Fibroblast of skin of right quadriceps (primary cell): ENCODE measurements at places on chromosomes 3 and 15.

GRCh38 chr3:43857361-43858293 lies 166.9 kb downstream of the ABHD5 start:
- DNase-seq, result no peak

- DNase-seq, result no peak
Measured at GRCh38 chr15:93664213-93664956, 567.0 kb upstream of the MCTP2 start.

GRCh38 chr15:39145854-39146625 lies 434.8 kb upstream of the THBS1 start:
- peak; percentile 48 for DNase-seq

DNA sequence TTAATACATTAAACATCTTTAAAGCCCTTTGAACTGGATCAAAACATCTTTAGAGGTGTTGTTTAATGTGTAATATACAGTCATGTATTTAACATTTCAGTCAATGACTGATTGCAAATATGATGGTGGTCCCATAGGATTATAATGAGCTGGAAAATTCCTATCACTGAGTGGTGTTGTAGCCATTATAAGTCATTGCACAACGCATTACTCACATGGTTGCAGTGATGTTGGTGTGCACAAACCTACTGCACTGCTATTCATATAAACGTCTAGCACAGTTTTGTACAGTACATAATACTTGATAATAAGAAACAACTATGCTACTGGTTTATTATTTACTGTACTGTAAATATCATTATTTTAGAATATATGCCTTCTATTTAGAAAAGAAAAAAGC lies 75.6 kb downstream of the DTWD1 start:
- peak; percentile 79 for DNase-seq

- DNase-seq, result no peak
Measured at GRCh38 chr3:60743631-60744164, 507.6 kb downstream of the FHIT start.

DNA sequence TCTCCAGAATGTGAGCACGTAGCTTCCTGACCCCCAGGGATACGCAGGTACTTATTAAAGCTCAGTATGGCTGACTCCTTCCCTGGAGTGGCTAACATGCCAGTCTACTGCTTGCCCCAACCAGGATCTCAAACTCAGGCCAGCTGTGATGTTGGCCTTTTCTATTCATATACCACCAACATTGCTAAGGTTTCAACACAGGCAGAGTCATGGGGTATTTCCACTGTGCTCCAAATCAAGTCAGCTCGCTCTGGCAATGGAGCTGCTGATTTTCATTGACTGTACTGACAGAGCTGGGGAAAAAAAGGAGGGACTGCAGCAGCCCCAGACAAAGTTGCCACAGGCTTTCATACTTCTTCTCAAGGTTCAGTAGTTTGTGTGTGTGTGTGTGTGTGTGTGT lies 87.0 kb downstream of the CFAP20DC start:
- peak; percentile 21 for DNase-seq

- no peak for DNase-seq
Measured at GRCh38 chr15:99955532-99955931, 222.3 kb upstream of the LYSMD4 start.

DNA sequence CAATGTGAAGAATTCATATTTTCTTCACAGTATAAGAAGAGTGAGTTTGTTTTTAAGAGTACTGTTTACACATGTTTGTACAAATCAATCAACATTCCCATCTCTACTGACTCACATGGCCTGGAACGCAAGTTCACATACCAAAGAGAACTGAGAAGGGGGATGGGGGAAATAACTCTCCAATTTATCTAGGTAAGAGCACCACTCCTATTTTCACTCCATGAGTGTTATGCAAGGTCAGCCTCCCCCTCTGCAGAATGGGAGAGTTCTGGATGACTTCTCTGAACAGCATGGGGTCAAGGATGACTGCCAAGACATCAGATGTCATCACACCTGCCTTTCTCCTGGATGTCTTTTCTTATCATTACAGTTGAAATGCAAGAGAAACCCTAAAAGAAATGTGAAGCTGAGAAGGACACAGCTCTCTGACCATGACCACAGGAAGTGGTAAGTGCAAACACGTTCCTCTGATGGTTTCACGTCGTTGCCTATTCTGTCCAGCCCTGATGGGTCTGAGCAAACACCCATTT lies 95.2 kb downstream of the SEMA6D start:
- DNase-seq, result peak; percentile 61

DNA sequence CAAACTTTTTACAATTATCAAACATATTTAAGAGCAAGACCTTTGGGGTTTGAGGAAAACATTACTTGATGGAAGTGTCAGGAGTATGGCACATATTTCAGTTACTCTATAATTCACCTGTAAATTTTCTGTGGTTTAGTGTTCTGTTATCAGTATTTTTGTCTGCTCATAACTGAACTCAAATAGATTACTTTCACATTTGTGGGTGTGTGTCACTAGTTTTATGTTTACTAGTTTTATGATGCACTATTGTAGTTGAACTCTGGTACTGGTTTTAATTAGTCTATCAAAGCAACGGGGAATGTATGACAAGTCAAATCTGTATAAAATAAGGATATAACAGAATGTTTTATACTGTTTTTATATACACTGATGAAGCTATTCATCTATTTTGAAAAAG lies 27.2 kb downstream of the OXSM start:
- DNase-seq, result no peak

- no peak for DNase-seq
Measured at GRCh38 chr3:136296960-136297359, 46.8 kb downstream of the PCCB start.

- DNase-seq, result no peak
Measured at GRCh38 chr15:100205549-100206295, 136.1 kb downstream of the ADAMTS17 start.

GRCh38 chr3:125123451-125124305 lies 67.9 kb upstream of the HEG1 start:
- DNase-seq, result peak; percentile 91

GRCh38 chr3:184386047-184386806 lies 6.4 kb downstream of the CHRD start:
- DNase-seq, result no peak

- DNase-seq, result peak; percentile 51
Measured at GRCh38 chr3:52679199-52679538, 6.5 kb downstream of the PBRM1 start.

DNA sequence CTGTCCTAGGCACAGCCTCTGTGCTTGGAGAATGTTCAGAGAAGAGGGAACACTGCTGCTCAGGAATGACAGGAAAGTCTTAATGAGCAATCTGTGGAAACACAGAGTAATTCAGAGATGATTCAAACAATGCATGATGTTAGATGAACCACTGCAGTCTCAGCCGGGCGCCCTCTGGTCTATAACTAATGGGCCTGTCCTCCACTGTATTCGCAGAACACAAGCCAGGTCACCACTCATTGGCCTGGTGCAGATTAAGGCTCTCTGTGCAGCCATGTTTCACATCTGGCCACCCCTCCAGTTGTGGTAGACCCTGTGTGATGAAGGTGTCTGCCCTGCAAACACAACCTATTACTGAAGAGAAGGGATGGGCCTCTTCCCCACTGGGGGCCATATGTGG lies 281.7 kb upstream of the ROPN1 start:
- DNase-seq, result no peak

DNA sequence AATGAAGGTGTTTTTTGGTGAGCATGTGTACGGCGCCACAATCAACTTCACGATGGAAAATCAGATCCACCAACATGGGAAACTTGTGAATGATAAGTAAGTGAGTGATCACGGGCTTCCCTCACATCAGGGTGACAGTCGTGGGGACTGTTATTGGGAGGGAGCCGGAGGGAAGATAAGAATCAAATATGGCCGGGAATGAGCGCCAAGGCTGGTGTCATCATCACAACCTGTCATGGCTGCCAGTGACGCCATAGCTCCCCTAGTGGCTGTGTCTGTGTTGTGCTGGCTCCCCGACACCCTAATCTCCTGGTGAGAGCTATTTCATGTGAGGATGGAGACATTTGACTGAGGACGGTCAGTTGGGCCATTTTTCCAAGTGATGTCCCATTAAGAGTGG lies 168.5 kb downstream of the SV2B start:
- DNase-seq, result no peak

- DNase-seq, result no peak
Measured at GRCh38 chr3:14242490-14243311, 64.1 kb downstream of the LSM3 start.

GRCh38 chr3:190055773-190056172 lies 64.9 kb downstream of the P3H2 start:
- DNase-seq, result no peak

DNA sequence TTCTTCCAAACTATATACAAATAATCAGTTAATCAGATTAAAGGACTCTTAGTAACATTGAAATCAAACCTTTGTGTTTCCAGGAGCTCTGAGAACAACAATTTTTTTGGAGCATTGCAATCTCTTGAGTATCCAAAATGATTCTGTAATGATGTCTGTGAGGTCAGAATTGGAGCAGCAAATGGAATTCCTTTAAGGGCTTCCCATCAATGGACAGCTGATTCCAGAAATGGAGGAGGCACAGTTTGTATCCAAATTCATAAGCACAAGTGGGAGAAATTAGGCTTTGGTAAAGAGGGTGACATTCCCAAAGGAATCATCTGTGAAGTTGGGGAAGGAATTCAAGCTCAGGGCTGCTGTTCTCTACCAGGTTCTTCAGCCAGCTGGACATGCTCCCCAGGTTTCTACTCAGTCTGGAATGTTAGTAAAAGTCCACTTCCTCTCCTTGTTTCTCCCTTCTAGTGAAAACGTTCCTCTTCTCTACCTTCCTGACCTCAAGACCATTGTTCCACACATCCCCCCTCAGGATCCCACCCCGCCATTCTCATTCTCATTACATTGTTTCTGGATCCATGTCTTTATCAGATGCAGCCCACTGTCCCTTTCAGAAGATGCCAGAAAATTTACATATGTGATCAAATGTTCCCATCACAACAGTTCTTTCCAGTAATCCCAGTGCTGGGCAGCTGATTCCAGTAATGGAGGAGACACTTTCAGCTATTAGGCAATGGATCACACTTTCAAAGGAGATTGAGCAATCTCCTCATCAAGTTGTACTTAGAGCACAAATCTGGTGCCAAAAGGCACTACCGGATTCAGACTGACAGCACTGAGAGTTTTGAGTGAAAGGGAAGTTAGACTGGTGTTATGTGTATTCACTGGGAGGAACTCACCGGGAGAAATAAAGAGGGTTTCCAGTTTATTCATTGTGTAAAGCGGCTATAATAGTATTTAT lies 391.3 kb upstream of the TPRG1 start:
- no peak for DNase-seq

DNA sequence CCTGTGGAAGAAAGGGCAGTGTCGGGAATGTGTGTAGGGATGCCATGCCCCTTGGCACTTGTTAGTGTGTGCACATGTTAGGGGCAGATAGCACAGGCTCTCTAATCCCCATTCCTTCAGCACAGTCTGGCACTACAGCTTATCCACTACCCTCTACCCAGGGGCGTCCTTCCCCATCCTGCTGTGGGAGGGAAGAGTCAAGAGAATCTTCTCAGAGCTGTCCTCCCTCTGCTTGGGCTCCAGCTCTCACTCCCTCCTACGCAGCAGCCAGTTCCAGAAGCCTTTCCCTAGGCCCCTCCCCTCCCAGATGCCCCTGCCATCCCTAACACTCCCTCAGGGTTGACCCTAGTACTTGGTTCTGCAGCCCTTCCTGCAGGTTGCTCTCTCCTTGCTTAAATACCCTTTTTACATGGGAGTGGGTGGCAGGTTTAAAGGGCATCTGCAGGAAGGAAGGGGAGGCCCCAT lies 815 bp upstream of the GRM2 start:
- DNase-seq, result no peak

GRCh38 chr3:62416144-62416543 lies 42.8 kb upstream of the FEZF2 start:
- DNase-seq, result no peak

DNA sequence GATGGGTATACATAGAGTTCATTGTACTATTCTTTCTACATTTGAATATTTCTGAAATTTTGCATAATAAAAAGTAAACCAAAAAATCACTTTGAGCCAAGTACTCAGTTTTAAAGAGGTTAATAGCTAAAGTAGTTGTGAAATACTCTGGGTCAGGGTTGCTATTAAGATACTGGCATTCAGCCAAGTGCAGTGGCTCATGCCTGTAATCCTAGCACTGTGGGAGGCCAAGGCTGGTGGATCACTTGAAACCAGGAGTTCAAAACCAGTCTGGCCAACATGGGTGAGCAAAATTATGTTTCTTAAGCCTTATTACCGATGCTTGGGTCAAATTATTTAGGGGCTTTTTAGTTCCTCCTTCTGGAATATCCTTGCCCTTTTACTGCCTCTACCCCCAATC lies 122.0 kb upstream of the MELTF start:
- peak; percentile 68 for DNase-seq

DNA sequence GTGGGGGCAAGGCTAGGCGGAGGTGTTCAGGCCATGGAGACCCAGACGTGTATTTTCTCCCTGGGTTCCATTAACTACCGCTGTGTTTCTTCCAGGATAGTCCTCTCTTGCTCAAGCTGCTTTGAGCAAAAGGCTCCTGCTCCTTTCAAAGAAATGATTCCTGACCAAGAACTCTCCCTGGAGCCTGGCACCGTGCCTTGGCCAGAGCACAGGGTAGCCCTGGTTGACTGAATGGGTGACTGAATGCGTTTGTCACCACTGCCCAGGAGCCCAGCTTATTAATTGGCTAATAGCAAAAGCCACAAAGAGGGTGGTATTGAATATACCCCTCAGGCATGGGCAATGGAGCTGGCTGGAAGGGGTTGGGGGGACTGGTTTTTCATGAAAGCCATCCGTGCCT lies 13.9 kb downstream of the RASGRF1 start:
- no peak for DNase-seq

- DNase-seq, result peak; percentile 55
Measured at GRCh38 chr3:174125267-174125824, 727.8 kb downstream of the NLGN1 start.

DNA sequence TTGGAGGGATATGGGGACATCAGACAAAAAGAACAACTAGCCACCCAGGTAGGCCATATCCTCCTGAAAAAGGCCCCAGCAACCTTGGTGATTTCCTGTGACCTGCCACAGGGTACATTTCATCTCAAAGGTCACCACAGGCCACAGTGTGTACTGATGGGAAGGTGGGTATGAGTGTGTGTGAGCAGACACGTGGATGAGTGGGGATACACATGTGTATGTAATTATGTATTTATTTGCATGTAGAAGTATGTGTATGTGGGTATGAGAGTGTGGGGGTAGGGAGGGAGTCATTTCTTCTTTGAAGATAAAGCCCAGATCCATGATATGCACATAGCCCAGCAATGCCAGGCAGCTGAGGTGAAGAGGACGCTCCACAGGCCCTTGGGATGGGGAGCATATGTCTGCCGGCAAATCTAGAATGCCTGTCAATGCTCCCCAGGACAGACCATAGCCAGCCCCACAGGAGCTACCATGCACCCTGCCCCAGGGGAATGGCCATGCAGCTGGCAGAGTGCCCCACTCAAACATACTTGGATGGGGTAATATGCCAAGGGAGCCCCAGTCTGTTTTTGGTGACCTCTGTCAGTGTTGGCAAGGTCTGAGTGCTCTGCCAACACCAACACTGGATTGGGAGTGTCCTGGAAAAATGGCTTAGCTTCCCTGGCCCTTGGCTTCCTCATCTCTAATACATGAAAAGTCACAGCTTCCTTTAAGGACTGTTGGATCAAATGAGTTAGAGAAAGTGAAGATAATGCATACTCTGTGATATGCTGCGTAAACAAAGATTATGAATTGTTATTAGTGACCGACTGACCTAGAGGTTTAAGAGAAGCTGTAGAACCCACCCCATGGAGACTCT lies 42.4 kb downstream of the RAB6B start:
- no peak for DNase-seq
